ENCODE measurements at places on chromosomes 2 and 18. TPM values are rescaled to one million over a fixed set of nuclear protein-coding genes. Genes with fewer than 3 reads are reported as not detected.

The C2orf72 gene
- total RNA-seq: not detected

DNA sequence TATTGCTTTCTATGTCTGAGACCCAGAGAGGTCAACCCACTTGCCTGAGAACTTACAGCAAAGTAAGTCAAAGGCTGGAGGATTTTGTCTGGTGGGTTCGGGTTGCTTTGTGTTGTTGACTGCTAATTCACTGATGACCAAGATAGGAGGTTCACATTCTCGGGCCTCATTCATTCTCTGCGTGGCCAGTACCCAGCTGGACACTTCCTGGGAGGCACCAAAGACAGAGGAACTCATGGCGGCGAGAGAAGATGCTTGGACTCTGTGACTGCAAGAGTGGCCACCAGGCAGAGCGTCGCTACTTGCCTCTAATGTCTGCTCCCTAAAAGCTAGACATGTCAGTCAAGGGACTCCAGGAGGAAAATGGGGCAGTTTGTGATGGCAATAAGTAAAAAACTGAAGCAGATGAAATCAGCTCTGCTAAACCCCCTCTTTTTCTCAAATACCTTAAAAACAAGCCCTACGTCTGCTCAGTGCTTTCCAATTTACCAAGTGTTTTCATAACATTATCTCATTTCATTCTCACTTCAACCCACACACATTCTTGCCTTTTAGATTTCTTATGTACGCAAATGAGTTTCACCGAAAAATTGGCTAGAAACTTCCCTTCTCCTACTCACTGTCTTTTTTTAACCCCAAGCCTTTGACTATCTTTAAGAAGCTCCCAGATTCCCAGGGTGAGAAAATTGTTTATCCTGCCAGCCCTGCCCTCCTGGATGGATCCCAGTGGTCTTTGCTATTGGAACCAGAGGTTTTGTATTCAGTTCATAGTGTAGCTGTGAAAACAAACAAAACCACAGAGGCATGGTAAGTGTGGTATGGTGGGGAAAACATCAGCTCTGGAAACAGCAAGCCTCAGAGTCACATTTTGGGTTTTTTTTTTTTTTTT, 4.9 kb upstream of the LBH start:
- peaks cover 85% of the 10 kb centered on the region for H3K4me1 ChIP-seq
- H3K36me3 ChIP-seq: no peaks in the 10 kb centered on the region
- H3K27ac ChIP-seq: peak overlapping the region; percentile 99
- H3K4me3 ChIP-seq: peak overlapping the region; percentile 93

DNA sequence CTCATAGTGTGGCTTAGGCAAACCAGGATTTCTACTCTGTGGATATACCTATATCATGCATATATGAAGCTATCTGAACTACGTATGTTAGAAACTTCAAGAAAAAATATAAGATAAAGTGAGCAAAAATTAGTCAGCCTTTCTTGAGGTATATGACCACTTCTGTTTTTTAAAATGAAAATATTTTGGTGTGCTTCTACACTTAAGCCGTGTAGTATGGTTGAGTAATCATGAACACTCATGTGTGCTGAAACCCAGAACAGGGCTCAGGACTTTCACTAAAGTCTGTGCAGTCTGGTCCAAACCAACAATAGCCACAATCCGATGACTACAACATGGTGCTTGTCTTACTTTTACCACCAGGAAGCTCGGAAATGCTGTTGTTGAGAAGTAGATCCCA, 48.9 kb upstream of the TMEM177 start:
- H3K4me1 ChIP-seq: no peaks in the 10 kb centered on the region
- DNase-seq: no peak
- H3K27ac ChIP-seq: no peak overlapping the region

- peak overlapping the region; percentile 65 for H3K4me3 ChIP-seq
- peak; percentile 34 for DNase-seq
- no peaks in the 10 kb centered on the region for H3K27me3 ChIP-seq
- peak overlapping the region; percentile 35 for H3K27ac ChIP-seq
These were observed 87.4 kb downstream of the ADAM23 start for GRCh38 chr2:206530727-206531126.

- no peak for DNase-seq
- no peak overlapping the region for H3K4me3 ChIP-seq
- H3K27me3 ChIP-seq: no peaks in the 10 kb centered on the region
- no peaks in the 10 kb centered on the region for H3K4me1 ChIP-seq
- no peak overlapping the region for H3K27ac ChIP-seq
These were observed 75.1 kb downstream of the CCDC102B start for GRCh38 chr18:68873003-68873402.

GRCh38 chr2:104384961-104385360, 469.0 kb upstream of the POU3F3 start:
- DNase-seq: no peak
- peaks cover 2% of the 10 kb centered on the region for H3K4me1 ChIP-seq
- peaks cover 54% of the 10 kb centered on the region for H3K27me3 ChIP-seq
- peaks cover 7% of the 10 kb centered on the region for H3K36me3 ChIP-seq
- H3K27ac ChIP-seq: no peak overlapping the region
- no peak overlapping the region for H3K4me3 ChIP-seq
